Activated CD8-positive, alpha-beta T cell treated with anti-CD3 and anti-CD28 coated beads for 36 hours (primary cell): ENCODE measurements at places on chromosomes 16 and 17. TPM values are rescaled to one million over a fixed set of nuclear protein-coding genes. Genes with fewer than 3 reads are reported as not detected.

DNA sequence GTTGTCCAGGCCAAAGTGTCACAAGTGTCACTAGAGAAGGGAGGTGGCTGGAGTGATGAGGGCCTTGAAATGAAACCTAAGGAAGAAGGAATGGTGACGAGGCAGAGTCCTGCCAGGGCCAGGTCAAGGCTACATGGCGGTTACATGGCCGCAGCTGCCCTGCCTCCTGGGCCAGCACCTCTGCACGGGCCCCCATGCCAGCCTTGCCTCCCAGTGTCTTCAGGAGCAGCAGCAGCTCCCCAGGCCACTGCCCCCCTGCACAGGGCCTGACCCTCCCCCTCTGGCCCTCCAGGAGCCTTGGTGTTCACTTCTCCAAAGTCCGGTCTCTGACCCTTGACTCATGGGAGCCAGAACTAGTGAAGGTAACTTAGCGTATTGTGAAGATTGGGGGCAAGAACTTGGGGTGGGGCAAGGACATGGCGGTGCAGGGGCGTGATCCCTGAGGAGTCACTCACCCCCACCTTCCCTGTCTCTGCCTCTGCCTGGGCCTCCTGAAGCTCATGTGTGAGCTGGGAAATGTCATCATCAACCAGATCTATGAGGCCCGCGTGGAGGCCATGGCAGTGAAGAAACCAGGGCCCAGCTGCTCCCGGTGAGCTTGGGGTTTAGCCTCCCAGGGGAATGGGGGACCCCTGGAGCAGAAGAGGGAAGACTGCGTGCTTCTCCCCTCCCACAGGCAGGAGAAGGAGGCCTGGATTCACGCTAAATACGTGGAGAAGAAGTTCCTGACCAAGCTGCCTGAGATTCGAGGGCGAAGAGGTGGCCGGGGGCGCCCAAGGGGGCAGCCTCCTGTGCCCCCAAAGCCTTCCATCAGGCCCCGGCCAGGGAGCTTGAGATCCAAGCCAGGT is 4.1 kb upstream of the KCTD11 start:
- DNase-seq: no peak
- H3K27ac ChIP-seq: peak overlapping the region; percentile 49
- peaks cover 55% of the 10 kb centered on the region for H3K36me3 ChIP-seq
- no peaks in the 10 kb centered on the region for H3K27me3 ChIP-seq
- no peak overlapping the region for H3K4me3 ChIP-seq
- H3K4me1 ChIP-seq: peaks cover 36% of the 10 kb centered on the region

DNA sequence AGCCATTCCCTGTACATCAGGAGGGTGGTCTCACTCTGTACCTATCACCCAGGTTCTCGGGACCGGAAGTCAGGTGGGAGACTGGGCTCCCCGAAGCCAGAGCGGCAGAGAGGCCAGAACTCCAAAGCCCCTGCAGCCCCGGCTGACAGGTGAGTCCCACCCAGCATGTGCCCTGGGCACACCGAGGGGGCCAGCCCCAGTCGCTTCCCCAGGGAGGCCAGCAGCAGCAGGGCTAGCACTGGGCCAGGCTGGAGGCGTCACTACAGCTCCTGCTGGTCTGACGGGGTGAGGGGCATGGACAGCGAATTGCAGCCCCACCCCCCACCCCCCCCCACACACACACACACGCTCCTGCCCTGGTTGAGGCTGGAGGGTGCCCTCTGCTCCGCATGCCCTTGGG is 7.9 kb upstream of the IL17C start:
- DNase-seq: no peak
- H3K27ac ChIP-seq: no peak overlapping the region
- H3K36me3 ChIP-seq: peaks cover 15% of the 10 kb centered on the region
- no peak overlapping the region for H3K4me3 ChIP-seq
- H3K27me3 ChIP-seq: no peaks in the 10 kb centered on the region

GRCh38 chr17:39144416-39144840 is 7.0 kb downstream of the PLXDC1 start:
- no peak for DNase-seq
- no peaks in the 10 kb centered on the region for H3K36me3 ChIP-seq

DNA sequence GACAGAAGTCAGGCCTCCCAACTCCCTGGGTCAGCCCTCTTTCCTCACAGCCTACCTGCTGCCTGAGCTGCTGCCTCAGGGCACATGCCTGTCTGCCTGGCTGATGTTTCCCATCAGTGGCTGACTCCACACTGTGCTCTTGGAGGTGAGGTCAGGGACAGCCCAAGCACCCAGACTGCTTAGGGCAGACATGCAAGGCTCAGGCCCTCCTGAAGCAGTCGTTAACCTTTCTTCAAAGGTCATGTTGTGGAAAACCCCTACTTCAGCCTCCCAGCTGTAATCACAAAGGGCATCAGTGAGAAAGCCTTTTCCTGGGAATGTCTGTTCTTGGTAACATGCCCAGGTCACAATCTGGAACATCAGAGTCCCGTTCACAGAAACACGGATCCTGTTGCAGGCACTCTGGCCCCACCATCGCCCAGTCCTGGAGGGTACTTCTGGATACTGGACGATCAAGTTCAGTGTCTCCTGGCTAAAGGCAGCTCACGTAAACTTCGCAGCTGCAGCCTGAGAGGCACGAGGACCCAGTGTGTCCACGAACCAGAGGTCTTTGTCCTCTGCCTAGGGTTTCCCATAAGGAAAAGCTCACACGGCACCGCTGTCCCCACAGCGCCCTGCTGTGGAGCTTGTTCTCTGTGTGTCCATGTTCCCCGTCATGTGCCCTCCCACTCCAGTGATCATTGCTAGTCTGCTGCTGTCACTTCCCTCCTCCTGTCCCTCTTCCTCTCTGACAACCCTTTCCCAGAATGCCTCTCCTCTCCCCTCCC is 54.9 kb downstream of the GNAO1 start:
- no peaks in the 10 kb centered on the region for H3K27me3 ChIP-seq
- H3K36me3 ChIP-seq: no peaks in the 10 kb centered on the region
- peak; percentile 11 for DNase-seq
- H3K4me1 ChIP-seq: no peaks in the 10 kb centered on the region
- H3K4me3 ChIP-seq: no peak overlapping the region

CRHR1 gene
- total RNA-seq: not detected

PLCD3 gene
- total RNA-seq: 3.9 TPM
